Left renal pelvis (tissue), 4 donors: ENCODE measurements at places on chromosomes 12 and 14. TPM values are rescaled to one million over a fixed set of nuclear protein-coding genes. Genes with fewer than 3 reads are reported as not detected.

GRCh38 chr14:95126906-95127530, 30.3 kb downstream of the DICER1 start:
- no peak for DNase-seq

DNA sequence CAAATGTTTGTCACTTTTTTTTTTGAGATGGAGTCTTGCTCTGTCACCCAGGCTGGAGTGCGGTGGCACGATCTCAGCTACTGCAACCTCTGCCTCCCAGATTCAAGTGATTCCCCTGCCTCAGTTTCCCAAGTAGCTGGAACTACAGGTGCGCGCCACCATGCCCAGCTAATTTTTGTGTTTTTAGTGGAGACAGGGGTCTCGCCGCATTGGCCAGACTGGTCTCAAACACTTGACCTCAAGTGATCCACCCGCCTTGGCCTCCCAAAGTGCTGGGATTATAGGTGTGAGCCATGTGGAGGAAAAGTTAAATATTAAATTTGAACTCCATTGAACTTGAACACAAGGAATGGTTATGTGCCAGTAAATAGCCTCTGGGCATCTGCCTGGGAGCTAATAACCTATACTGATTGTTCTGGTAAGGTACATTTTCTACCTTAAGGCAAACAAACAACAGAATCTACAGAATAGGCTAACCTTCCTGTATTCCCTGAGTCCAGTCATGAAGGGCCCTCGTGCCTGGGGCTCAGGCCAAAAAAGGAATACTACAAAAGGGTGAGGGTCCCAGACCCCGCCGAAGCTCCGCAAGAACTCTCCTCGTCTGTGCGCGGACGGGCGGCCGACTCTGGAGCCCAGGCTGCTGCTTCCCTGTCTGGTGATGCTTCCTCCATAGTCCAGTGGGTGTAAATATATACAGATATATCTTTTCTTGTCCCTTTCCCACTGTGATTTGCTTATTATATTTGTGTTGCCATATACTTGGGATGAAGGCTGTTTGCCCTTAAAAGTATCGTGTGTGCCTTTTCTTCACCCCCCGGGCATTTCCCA, 74.0 kb upstream of the EIF5 start:
- no peak for DNase-seq

DNA sequence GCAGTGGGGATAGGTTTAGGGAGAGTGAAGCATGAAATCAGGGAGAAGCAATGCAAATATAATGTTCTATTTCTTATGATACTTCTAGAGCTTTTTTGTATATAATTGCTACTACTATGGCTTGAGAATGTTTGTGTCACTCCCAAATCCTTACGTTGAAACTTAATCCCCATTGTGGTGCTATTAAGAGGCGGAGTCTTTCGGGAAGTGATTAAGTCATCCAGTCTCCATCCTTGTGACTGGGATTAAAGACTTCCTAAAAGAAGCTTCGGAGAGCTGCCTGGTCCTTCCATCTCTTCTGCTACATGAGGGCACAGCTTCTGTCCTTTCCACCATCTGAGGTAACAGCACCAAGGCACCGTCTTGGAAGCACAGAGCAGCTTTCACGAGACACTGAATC, 81.2 kb downstream of the COX16 start:
- DNase-seq: no peak

The IL31 gene
- polyA plus RNA-seq: not detected

DNA sequence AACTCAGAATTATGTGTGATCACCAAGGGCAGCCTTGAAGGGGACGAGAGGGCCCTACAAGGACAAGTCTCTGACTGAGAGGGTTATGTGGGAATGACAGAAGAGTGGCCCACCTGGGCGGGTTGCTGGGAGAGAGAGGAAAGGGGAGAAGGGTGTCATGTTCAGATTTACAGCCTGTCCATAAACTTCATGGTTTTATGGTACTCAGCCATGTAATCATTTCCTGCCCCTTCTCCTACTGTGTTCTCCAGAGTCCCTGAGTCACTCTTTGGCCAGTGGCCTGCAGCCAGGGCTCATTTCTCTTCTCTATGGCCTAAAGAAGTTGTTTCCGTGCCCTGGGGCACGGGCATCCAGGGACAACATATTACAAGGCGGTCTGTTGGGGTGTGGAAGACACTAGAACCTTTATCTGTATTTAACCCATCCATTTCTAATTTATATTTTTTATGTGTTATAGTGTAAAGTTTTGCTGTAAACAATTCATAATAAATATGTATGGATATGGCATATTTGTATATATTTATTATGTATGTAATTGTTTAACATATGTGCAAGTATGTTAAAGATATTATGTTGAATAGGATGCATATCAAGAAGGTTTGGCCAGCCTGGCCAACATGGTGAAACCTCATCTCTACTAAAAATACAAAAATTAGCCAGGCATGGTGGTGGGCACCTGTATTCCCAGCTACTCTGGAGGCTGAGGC, 26.9 kb downstream of the DDX47 start:
- DNase-seq: no peak

DNA sequence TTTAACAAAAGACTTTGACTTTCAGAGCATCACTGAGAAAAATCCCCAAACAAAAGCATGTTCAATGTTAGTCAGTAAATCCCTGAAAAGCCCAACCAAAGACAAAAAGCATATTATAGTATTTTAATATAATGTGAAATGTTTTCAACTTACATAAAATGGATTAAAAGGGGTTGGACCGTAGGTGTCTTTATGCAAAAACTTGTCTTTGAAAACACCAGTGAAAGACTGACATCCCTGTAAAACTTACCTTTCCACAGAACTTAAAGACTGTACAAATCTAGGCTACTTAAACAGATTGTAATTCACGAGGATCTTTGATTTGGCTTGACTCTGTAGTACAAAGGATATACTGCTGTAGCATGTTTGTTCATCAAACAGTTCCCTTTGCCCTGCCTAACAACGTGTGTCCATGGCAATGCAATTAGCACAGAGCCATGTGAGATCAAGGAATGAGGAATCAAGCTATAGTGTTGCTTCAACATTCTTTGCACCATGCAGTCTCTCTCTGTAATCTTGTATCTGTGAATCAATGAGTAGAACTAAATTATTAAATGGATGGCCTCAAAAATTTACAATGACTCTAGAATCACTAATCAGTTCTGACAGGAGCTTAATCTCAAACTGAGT, 138.5 kb upstream of the SYT1 start:
- no peak for DNase-seq

DNA sequence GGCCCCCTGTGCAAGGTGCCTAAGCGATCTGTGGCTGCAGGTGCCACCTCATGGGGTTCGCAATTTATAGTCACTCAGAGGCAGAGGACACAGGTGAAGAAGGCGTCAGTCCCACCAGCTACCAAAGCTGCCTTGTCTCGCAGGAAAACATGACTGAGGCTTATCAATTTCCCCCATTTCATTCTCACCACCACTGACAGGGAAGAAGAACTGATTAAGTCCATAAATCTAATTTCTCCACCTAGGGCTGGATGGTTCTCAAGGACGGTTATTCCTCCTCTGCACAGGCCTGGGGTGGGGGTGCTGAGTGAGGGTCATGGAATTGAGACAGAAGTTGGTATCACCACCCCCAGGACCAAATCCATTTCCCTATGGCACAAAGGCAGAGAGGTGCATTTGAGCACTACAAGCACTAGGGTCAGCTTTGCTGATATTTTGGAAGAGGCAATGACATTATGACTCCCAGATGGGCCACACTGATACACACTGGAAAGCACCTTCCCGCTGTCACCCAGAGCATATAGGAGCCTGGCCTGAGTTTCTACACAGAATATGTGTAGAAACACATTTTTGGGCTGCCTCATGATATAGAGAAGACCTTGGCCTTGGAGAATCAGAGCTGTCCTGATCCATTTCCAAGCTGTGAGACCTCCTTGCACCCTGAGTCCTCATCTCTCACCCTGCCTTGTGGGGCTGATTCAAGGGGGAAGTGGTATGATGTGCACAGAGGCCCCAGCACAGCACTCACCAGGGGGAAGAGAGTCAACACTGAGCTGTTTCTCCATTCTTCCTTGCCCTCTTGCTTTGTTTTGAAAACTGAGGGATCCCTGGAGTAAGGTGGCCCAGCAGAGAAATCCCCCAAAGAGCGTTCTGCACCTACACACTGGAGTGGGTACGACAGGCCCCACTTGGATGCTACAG, 59.4 kb downstream of the PITPNM2 start:
- no peak for DNase-seq

DNA sequence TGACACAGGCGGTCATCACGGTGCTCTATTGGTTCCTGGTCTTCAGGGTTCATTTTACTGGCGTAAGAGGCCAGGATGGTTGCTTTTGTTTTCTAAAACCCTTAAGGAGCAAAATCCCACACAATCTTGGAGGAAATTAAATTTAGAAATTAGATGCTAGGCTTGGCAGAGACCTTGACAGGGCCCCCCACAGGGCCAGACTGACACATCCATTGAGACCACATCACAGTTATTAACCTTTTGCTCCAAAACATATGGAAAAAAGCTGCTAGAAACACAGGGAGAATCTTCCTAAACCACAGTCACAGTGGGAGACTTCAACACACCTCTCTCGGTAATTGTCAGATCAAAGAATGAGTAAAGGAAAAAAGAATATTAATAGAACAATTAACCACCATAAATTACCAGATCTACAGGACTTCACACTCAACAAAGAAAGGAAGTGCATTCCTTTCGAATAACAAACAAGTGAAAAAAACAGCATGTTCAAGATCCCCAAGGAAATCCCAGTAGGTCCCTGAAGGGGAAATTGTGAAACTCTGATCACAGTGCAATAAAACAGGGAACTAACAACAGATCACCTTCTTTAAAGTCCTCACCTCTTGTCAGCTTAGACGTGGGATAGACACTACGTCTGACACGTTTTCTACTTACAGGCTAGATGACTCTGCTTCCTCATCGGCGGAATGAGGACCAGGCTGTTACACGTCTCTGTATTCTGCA, 40.2 kb upstream of the TMEM179 start:
- no peak for DNase-seq

The OR6C2 gene
- not detected for polyA plus RNA-seq

- DNase-seq: no peak
These were observed 319.2 kb downstream of the BCL11B start for GRCh38 chr14:98952593-98953350.

- no peak for DNase-seq
These were observed 49.2 kb downstream of the DAD1 start for GRCh38 chr14:22539831-22540230.

GRCh38 chr12:115632308-115632707, 645.2 kb downstream of the MED13L start:
- DNase-seq: no peak

- DNase-seq: no peak
These were observed 9.3 kb downstream of the EML1 start for GRCh38 chr14:99802301-99803105.

GRCh38 chr12:67649570-67650387, 1.2 kb downstream of the DYRK2 start:
- DNase-seq: peak; percentile 24
